Endothelial cell of umbilical vein (primary cell): ENCODE measurements at places on chromosomes 7 and 10. TPM values are rescaled to one million over a fixed set of nuclear protein-coding genes. Genes with fewer than 3 reads are reported as not detected.

The CYP26C1 gene
- 2.0 and 3.0 TPM in 2 replicates for total RNA-seq

The MET gene
- 44.5 and 52.0 TPM in 2 replicates for total RNA-seq

The MMD2 gene
- not detected in 2 replicates for total RNA-seq

The CCDC136 gene
- total RNA-seq: 3.2 and 3.3 TPM in 2 replicates

The CALML5 gene
- not detected in 2 replicates for total RNA-seq

The PUS7 gene
- total RNA-seq: 31.2 and 33.9 TPM in 2 replicates

The MEST gene
- 52.6 and 62.1 TPM in 2 replicates for total RNA-seq

The HOXA2 gene
- total RNA-seq: 2.2 and 2.3 TPM in 2 replicates

The ACBD7 gene
- 1.7 and 2.8 TPM in 2 replicates for total RNA-seq

The DNTT gene
- total RNA-seq: not detected in 2 replicates

The ZC3HAV1L gene
- total RNA-seq: 23.8 and 25.7 TPM in 2 replicates

The KCP gene
- total RNA-seq: not detected in 2 replicates

DNA sequence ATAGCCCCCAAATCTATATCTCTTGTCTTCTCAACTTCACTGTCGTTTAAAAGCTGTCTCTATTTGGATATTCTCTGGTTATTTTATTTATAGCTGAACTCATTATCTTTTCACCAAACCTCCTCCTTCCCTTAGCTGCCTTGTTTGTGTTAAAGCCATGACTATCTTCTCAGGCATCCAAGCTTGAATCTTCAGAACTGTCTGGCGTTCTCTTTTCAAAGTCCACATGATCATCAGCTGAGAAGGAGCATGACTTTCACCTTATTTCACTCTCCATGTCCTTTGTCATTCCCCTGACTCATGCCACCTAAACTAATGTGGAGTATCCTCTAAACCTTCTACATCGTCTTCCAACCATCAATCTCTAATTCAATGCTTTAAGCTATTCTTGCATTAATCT lies 5.7 kb upstream of the GLCCI1 start:
- no peak for DNase-seq

- no peak for DNase-seq
These were observed 2.1 kb downstream of the ADIRF start for GRCh38 chr10:86970162-86970981.

DNA sequence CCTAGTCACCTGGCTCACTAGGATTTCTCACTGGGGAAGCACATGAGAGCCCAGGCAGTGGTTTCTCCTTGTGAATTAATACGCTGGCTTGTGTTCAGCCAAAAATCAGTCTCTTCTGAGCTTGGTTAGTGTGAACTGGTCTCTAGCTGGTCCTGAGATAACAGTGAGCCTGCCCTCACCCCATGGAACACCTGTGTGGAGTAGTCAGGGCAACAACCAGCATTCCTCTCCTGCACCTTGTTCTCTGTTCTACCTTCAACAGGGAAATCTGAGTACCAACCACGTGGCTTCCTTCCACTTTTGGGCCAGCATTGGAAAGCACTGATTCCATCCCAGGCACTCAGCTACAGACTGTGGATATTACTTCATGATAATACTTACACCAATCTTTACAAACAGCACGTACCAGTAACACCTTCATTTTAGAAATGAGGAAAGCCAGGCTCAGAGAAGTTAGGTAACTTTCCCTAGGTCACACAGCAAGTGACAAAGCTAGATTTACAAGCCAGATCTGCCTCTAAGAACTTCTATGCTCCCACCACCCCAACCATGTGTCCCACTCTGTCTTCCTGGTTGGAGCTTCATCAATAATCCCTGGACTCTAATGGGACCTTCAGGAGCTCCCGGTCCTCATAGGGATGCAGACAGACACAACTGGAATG lies 106.6 kb downstream of the GRID1 start:
- DNase-seq: no peak

DNA sequence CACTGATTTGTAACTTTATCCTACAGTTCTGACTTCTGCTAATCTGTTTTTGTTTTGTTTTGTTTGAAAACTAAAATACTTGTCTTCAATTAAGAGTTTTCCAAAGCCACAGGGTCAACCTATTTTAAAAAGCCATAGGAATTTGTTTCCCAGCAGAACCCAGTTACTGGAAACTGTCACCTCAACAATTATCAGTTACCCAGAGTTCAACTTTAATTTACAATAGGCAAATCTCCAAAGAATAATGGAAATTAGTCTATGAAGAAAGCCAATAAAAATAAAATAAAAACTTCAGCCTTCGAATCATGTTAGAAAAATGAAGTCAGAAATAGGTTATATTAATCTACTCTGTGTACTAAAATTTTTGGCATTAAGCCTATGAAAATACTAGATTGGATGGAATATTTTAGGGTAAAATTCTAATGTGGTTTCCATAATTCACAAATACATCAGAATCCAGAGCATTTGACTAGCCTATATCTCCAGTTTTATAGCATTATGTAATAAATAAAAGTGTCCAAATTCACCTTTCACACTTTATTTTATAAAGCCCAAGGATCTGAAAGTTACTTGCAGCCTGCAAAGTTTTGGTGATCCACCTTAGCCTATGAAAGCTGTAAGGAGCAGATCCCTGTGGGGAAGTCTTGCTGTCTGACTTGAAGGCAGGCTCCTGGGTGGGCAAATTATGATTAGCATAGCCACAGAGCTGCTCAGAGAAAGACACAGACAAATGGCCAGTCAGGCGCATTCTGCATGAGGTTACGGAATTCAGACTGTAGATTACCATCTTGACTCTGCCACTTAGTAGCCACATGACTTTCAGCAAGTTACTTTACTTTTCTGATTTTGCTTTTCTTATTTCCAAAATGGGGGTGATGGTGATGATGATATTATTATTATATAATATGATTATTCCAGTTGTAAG lies 250.0 kb upstream of the HGF start:
- DNase-seq: no peak

- DNase-seq: no peak
These were observed 330.1 kb downstream of the PAXIP1 start for GRCh38 chr7:154672659-154673415.

GRCh38 chr7:137172105-137172590 lies 171.4 kb downstream of the PTN start:
- no peak for DNase-seq

DNA sequence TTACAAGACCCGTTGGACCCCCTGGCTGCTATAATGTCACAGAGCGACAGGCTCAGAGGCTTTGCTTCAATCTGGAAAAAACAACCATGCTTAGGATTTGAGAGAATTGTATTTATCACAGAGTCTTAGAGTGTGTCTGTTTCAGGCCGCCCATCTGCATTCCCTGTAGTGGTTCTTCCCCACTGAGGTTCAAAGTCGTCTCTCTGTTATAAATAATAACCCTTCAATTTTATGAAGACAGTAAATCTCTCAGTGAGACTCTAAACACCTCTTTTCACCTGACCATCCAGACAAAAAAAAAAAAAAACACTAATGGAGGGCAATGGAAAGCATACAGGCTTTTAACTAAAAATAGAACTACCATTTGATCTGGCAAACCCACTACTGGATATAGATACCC lies 565.4 kb upstream of the AUTS2 start:
- DNase-seq: no peak

GRCh38 chr7:27143023-27143949 lies at the start of gene HOXA5:
HOXA5 (minus strand) TSS chr7:27143681; CDS start chr7:27143607, 74 bp downstream.
- DNase-seq: peak; percentile 97

DNA sequence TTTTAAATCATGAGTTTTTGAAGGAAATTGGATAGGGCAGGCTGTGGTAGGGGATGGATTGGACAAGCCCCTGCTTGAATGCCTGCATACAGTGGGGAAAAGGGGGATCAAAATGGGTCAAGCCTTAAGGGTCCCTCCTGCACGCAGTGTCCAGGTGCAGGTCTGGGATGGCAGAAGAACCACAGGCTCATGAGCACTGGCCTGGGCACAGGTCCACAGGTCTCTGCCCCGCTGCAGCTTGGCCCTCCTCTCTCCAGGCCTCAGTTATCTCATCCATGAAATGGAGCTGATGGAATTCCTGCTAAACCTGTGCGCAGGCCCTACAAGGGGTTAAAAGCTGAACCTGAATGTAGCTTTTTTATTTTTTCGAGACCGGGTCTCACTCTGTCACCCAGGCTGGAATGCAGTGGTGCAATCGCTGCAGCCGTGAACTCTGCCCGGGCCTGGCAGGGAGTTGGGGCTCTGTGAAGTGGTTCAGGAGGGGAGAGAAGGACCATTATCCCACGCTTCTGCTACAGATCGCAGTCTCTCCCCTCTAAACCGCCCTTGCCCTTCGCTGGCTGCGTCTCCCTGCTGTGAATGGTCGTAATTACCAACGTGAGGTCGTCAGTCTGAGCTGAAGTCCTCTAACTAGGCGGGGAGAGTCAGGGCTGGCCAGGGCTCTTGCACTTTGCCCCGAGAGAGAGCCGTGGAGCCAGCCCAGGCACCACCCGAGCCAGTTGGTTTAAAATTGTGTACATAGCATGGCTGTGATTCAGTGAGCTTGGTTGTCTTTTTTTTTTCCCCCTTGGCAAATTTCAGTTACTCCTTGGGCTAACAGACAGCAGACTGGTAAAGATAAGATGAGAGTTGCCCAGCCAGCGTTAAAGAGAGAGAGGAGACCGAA lies 77.5 kb upstream of the GTF2I start:
- no peak for DNase-seq

DNA sequence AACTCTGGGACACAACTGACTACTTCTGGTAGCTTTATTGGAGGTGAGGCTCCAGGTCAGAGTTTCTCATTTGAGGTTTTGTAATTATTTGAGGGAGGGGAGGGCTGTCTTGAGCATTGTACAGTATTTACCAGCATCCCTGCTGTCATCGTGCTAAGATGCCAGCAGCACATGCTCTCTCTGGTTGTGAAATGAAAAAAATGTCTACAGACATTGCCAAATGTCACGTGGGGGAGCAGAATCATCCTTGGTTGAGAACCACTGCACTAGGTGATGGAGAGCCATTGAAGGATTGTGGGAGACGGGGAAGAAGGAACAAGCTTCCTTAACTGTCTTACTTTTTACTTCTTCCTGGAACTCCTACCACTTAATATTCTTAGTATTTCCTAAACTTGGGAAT lies 5.0 kb downstream of the SEPTIN7 start:
- no peak for DNase-seq

DNA sequence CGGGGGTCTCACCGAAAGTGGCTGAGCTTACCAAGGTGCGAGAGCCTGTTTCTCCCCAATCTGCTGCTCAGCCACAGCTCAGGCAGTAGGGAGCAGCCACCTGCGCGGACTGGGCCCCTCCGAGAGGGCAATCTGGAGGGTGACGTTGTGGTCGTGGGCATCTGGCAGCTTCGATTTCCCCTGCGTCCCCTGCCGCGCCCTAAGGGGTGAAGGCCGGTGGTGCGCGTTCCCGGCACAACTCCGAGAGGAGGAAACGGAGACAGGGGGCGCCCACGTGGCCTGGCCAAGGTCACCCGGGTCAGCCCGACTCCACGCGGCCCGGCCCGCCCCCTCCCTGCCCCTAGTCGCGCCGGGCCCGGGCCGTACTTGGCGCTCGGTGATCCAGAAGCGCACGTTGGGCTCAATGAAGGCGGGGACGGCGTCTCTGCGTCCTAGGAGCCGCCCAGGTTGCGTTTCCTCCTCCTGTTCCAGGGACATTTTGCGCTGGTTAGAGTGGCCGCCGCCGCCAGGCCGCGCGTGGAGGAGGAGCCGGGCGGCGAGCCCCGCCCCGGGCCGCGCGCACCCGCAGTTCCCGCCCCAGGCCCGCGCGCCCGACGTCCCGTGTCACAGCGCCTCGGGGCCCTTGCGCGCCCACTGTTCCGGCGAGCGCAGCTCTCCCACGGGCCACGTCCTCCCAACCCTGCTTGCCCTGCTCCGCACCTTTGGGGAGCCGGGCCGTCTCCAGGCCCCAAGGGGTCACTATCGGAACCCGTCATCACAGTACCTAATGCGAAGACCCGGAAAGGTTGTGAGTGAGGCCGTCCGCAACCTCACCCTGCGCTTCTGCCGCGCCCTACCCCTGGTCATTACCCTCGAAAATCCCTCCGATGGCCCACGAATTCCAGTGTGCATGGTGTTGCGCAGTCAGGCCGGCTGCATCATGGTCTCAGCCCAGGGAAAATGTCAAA lies at the start of gene SFXN4:
SFXN4 (minus strand) TSS at position 544 of the 947 bp plus-strand sequence; CDS start at position 477, 67 bp downstream.
- peak; percentile 68 for DNase-seq

DNA sequence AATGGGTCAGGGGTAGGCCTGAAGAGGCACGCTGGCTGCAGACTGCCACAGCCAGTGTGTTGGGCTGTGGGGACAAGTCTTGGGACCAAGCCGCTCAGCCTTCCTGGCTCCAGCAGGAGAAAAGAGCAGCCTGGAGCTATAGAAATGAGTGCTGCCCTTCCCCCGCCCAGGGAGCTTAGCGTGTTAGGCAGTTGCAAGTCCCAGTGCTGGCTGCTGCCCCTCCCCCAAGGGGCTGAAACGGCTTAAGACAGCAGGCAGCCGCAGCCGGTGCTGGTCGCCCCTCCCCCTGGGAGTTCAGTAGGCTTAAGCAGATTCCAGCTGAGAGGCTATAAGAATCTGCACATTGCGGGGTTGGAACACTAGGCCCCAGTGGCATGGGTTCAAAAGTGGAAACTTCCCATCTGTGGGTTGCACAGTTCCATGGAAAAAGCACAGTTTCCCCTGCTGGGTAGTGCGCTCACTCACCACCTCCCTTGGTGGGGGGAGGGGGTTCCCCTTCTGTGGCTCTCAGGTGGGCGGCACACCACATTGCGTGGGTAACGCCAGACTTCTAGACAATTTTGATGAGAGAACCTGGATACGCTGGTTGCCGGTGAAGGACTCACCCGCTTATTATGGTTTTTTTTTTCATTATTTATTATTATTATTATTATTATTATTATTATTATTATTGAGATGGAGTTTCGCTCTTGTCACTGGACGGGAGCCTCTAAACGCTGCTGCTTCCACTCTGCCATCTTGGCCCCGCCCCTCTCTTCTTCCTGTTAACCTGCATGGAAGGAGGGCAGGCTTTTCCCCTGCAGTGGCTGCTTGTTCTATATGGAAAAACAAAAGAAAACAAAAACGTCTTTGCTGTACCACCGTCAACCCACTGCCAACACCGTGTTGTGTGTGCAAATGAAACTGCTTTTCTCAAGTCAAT lies 151.1 kb downstream of the CXCL12 start:
- DNase-seq: no peak

- DNase-seq: no peak
These were observed 423.2 kb downstream of the IPMK start for GRCh38 chr10:57844387-57844998.

DNA sequence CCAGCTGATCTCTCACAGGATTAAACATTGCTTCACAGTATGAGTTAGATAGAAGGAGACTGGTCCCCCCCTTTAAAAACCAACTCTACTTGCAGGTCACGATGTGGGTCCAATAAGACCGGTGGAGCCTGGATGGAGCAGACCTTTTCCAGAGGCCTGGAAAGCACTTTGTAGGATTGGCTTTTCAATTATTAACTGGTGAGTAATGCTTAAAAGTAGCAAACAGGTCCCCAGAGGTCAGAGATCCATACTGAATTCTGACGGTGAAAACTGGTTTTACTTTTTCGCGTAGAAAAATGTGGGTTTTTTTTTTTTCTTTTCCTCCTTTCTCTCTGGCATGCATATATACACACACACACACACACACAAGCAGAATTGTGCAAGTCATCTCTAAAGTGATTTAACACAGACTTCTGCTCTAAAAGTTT lies 74.9 kb upstream of the OGDHL start:
- no peak for DNase-seq
